Astrocyte (in vitro differentiated cells and primary cell): ENCODE measurements at places on chromosomes 1 and 21.

DNA sequence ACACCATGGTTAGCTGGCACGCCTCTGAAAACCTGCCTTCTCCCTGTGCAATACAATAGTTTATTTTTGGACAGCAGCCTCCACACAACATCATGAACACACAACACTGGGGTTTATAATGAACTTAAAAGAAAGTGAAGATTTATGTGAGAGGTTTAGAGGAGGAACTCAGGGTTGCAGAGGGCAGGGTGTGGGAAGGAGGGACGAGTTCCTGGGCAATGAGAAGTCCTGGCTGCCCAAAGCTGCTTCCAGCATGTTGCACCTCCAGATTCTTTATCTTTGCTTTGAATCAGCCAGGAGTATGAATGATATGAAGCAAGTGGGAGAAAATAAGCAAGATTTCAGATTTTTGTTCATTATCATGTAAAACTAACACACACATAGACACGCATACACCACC lies 11.3 kb upstream of the LRRC8D start:
- peak; percentile 86 for DNase-seq

- peak; percentile 54 for DNase-seq
Observed at GRCh38 chr1:46246548-46247435, 771 bp upstream of the RAD54L start.

DNA sequence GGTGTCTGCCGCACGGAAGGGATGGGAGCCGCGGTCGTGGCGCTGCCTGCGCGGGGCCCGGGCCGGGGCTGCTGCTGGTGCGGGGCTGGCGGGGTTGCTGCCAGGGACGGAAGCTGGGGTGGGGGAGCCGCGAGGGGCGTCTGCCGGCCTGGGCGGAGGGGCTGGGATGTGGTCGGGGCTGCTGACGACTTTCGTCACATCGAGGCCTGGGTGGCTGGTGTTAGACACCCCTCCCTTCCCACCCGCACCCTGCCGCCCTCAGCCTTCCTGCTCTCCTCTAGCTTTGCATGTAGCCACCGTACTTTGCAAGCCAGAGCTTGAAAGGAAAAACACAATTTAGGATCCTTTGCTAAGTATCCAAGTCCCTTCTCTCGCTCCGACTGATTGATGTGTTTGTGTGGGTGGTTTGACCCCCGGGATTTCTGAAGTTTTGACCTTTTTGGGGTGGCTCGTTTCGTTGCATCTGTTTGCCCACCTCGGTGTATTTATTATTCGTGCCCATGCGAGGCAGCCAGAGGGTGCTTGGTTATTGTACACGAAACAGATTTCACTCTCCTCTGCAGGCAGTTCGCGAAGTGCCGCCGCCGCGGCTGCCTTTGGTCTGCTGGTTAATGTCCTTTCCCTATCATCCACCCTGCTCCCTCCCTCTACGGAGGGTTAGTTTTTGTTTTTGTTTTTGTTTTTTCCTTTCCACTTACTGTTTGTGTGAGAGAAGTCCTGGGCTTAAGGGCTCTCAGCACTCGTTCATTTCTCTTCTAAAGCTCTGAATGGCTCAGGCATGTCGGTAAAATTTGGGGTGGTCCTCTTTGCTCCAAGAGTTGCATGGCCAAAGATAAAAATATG lies 868 bp downstream of the C1orf21 start:
- DNase-seq: no peak

- DNase-seq: peak; percentile 20
Observed at GRCh38 chr1:230781594-230781993, 34.4 kb downstream of the CAPN9 start.

- no peak for DNase-seq
Observed at GRCh38 chr1:209227171-209227570, 356.3 kb upstream of the CAMK1G start.

DNA sequence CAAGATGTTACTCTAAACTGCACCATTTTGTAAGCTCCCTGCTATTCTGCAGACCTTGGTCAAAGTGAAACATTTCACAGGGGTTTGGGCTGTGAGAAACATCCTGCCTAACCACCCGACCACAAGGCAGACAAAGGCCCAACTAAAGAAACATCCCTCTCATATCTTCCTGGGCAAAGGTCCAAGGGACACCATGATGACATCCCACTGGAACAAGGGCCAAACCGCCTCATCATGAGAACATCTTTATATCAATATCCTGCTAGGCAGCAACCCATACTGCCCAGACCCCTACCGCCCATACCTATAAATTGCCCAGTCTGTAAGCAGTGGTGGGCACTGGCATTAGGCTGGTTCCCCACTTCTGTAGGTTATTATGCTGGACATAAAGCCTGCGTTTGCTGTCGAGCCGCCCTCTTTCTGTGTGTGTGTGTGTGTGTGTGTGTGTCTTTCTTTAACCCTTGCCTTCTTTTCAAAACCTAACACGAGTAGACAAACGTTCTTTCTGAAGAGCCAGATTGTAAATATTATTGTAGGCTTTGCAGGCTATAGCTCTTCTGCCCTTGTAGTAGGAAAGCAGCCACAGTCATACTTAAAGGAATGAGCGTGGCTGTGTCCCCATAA lies 1.0 kb upstream of the PPIE start:
- peak; percentile 36 for DNase-seq

DNA sequence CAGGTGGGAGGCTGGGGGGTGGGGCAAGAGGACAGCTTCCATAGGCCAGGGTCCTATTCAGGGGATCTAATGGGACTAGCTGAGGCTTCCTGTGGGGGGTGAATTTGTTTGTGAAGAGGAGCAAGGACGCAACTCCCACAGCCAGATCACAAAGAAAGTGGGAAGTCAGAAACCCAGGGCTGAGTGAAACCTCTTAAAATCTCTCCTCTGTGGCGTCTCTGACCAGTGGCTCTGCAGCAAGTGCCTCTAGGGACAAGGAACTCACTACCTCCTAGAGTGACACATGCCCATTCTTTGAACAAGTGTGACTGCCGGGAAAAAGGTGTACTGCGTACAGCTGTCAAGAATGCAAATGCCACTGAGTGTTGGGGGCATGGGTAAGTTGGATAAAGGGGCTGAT lies 187.9 kb downstream of the HIVEP3 start:
- DNase-seq: no peak

DNA sequence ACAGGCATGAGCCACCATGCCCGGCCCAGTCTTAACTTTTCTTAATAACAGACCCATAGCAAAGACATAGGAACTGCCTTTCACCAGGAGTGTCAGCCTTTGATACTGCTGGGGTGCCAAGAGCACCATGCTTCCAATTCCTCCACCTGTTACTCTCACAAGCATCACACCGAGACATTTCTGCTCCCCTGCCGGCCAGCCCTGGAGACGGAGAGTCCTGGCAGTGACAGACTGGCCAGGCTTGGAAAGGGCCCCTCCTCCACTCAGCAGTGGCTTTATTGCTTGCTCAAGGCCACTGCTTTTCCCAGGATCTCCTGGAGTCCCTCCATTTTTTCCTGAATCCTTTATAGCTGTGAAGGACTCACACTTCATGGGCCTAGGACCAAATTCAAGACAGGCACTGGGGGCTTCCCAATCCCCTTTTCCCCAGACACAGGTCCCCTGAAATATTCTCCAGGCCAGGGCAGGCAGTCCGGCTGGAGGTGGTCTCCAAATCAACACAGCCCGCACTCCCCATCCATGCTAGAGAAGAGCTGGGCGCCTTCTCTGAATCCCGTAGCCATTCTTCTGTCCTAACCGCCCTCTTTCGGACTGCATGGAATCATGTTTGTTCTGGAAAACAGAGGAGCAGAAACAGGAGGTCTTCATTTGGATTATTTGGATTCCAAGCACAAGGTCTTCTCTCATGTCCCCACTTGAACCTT lies 25.5 kb upstream of the PTPRF start:
- no peak for DNase-seq

DNA sequence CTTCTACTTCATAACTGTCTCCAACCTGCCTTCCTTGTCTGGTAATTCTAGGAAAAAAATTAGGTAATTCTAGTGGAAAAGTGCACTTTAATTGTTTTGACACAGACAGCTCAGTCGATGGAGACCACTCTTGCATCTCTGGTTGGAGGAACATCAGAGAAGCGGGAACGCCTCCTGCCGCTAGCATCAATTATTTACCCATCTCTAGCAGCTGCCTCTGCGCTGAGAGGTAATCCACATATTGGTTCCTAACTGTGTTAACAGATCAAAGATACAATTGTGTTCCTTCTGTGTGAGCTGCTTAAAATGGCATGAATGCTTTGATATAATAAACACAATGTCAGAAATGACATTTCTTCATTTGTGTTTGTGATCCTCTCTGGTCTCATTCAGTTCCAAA lies 33.3 kb downstream of the C2CD2 start:
- no peak for DNase-seq

DNA sequence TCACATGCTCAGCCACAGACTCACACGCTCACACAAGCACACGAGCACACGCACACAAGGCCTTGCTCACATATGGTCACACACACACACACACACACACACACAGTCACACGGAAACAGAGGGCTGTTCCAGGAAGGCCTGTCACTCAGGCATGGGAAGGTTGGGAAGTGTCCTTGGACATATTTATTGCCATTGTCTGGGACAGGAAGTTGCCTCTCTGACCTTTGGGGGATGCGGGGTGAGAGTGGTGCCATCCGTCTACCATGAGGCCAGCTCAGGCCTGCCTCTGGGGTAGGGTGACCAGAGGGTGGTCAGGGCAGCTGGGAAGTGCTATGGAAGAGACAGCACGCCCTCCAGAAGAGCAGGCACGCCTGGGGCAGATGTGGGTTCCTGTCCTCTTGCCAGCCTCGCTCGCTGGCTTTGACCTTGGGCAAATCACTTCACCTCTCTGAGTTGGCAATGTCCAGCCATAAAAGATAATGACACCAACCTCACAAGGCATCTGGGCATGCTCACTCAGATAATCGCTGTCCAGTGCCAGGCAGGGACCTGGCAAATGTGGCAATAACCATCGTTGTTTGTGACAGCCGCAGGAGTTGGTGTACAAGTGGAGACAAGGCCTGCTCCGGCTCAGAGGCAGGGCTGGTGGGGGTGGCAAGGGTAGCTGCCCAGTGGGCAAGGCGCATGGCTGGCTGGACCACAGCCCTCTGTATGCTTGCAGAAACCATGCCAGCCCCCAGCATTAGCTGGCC lies 8.0 kb upstream of the GUCA2A start:
- DNase-seq: no peak

- DNase-seq: no peak
Observed at GRCh38 chr1:18970762-18971161, 14.3 kb upstream of the IFFO2 start.

- no peak for DNase-seq
Observed at GRCh38 chr1:164662462-164662861, 103.5 kb downstream of the PBX1 start.

DNA sequence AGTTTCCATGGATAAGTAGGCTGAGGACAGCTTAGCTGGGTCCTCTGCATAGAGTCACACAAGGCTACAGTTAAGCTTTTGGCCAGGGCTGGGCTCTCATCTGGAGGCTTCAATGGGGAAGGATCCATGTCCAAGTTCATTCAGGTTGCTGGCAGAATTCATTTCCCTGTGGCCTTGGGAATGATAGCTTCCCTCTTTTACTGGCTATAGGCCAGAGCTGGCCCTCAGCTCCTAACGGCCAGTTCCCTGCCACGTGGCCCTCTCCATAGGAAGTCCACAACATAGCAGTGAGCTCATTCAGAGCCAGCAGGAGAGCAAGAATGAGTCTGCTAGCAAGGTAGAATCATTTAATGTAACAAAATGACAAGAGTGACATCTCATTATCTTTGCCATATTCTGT lies 15.1 kb upstream of the PODN start:
- peak; percentile 73 for DNase-seq

GRCh38 chr1:168470901-168471431 lies 72.8 kb downstream of the XCL2 start:
- peak; percentile 95 for DNase-seq

GRCh38 chr1:185017338-185017737 lies 28.0 kb upstream of the RNF2 start:
- DNase-seq: peak; percentile 90

DNA sequence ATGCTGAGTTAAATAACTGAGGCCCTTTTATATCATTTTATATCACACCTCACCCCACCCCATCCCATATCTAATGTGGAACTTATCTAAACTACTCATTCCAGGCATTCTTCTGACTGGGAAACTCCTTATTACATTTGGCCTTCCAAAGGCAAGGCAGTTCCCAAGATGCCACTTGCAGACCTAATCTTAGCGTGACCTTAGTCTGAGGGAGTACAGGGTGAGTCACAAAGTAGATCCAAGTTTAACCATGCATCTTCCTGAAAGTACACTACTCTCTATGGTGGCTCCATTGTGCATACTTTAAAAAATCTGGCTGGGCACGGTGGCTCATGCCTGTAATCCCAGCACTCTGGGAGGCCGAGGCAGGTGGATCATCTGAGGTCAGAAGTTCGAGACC lies 353.6 kb upstream of the C1orf87 start:
- peak; percentile 45 for DNase-seq

GRCh38 chr1:24105368-24106160 lies 6.4 kb downstream of the MYOM3 start:
- DNase-seq: no peak

DNA sequence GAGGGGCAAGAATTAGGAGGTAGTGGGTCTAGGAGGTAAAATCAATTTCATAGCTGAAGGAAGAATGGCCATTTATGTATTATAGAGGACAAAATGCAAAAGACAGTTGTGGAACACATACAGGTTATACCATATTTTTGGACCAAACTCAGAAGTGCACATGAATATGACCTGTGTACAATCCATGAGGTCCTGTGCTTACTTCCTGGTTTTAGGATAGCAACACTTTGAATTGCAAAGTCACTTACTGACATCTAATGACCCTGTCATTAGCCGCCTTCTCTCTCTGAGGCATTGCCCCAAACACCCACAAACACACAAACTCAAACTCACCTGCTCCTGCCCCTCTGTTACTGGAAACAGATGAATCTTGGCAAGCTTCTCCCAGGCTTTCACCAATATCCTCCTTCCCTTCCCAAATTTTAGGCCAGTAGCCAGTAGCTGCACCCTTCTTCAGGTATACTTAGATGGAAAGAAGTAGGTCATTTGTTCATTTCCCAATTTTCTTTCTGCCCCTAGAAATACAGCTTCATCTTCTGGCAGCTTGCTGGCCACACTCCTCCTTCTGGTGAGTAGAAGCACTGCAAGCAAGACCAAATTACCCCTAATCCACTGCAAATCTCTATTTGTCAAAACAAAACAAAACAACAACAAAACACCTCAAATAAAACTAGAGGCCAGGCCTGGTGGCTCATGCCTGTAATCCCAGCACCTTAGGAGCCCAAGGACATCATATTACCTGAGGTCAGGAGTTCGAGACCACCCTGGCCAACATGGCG lies 13.7 kb upstream of the RPL5 start:
- no peak for DNase-seq

GRCh38 chr1:64955097-64956009 lies 11.0 kb downstream of the JAK1 start:
- DNase-seq: no peak

DNA sequence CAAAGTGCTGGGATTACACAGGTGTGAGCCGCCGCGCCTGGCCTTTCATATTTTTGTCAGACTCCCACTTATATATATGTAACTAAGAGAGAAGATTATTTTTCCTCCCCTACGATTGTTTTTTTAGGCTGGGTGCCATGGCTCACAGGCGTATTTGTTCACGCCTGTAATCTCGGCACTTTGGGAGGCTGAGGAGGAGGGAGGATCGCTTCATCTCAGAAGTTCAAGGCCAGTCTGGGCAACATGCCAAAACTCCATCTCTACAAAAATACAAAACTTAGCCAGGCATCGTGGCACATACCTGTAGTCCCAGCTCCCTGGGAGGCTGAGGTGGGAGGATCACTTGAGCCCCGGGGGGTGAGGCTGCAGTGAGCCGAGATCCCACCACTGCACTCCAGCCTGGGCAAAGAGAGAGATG lies 23.9 kb upstream of the ITLN2 start:
- DNase-seq: no peak
